Activated T-cell treated with anti-CD3 and anti-CD28 coated beads, Interleukin-2, amount 50 U/mL, for 4 hours (primary cell): ENCODE measurements at places on chromosomes 5 and 9.
A peak's percentile ranks its signal among the peaks of the same experiment; 100 is the strongest.

DNA sequence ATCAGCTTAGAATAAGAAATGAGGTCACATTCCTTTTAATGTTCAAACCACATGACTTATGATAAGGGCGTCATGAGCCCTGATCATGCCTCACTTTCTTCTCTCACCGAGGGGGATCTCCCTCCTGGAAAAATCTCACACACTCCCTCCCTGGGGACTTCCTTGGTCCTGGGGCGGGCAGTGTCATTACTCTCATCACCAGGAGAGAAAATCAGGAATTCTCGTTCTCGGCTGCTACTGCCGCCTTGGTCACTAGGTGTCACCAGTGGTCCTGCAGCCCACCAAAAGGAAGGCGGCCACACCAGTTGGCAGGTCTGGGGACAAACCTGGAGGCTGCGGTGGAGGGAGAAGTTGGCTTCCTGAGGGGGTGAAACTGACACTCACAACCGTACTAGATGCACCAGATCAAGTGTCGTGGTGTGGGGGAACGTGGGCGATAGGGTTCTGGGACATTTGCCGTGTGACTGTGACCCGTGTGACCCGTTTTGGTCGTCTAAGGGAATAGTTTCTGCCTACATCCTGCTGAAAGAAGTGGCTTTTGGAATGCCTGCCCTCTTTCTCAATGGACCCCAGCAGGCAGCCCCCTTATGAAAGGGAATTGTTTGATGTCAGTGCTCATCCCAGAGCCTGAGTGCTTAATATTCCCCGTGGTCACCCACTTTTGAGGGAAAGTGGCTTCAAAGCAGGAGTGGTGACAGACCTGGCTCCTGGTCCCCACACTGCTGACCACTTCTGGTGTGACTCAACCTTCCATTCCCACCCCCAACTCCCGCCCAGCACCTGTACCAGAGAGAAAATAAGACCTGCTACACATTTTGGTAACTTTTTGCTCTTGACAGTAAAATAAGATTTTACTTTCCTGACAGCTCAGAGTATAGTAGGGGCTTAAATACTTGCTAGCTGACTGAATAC, 63.2 kb downstream of the ACER2 start:
- DNase-seq, result peak; percentile 26

- DNase-seq, result no peak
These were observed 6.6 kb upstream of the PRKACG start for GRCh38 chr9:69020301-69021145.

- DNase-seq, result no peak
These were observed 204.2 kb downstream of the ARHGAP26 start for GRCh38 chr5:142974409-142974808.

DNA sequence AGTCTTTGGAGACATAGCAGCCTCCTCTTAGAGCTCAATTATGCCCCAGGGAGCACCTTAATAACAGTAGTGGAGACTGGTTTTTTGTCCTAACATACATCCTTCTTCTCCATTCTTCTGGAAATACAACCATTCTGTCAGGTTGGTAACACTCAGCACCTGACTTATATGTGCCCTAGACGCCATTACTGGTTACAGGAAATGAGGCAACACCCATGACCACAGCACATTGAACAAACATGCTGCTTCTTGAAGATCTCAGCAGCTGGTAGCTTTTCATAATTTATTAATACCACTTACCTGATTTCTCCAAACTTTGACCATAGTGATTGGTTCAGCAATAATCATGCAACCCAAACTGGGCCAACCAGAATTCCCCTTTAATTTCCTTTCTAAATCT, 25.1 kb upstream of the TRPM3 start:
- DNase-seq, result no peak

- DNase-seq, result no peak
These were observed 2.1 kb upstream of the GFRA3 start for GRCh38 chr5:138276402-138277054.

DNA sequence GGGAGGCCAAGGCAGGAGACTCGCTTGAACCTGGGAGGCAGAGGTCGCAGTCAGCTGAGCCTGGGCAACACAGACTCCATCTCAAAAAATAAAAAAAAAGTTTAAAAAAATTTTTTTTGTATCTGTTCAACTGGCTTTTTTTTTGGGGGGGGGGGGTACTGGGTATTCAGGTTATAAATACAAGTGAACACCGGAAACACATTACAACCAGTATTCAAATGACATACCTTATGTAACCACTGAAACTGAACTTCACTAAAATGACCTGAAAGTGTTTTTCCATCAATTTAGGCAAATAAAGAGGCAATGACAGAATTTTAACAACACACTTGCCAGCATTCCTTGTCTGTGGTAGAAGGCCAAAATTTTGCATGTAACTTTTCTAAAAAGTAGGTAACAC, 33.5 kb downstream of the STRBP start:
- DNase-seq, result no peak

GRCh38 chr5:45383985-45384384, 312.2 kb downstream of the HCN1 start:
- no peak for DNase-seq

DNA sequence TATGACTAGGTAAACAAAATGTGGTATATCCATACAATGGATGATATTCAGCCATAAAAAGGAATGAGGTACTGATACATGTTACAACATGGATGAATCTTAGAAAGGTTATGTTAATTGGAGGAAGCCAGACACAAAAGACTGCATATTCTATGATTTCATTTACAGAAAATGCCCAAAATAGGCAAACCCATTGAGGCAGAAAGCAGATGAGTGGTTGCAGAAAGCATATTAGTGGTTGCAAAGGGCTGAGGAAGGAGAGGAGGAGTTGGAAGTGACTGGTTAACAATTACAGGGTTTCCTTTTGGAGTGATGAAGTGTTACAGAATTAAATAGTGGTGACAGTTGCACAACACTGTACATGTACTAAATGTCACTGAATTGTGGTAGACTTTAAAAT, 17.7 kb downstream of the PLGRKT start:
- DNase-seq, result no peak

DNA sequence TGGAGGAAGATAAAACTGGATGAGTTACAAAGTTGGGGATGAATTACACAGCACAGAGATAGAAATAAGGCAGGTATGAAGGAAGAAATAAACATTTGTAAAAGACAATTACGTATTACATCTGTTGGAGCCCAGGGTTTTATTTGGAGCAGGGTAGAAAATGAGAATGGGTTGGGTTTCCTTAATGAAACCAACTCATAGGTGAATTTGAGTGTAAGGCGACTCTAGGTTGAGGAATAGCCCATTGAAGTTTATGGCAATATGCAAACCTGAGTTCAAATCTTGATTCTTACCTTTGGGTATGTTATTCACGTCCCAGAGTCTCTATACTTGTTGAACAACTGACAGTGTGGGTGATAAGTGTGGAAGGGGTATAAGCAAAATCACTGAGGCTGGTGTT, 422.3 kb upstream of the WWC1 start:
- DNase-seq, result no peak

DNA sequence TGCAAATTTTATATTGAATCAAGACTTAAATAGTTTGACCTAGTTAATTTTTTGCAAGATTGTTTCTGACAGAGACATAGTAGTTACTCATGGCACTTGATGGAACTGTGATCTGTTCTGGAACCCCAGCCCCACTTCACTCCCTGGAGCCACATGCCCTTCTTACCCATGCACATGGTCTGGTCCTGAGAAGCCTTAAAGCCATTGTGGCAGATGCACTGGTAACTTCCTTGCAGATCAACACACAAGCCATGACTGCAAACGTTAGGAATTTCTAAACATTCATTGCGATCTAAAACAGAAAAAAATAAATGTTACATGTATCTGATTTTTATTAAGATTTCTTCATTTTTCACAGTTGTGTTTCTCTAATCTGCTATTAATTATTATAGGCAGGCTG, 221.2 kb downstream of the SLC12A2 start:
- DNase-seq, result no peak

DNA sequence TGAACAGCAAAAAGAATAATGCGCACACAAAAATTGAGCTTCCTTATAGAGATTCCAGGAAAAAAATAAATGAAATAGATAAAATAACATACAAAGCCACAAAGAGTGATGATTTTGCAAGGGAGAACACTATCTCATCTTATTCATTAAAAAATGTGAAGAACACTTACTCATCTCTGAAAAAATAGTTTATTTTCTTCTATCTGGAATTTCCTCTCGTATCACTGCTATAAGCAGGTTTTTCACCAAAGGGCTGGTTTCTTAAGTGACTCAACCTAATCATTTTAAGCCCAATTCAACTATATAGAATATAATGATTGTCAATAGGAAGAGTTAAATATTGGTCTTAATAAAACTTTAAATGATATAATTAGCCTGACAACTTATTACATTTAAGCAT, 504.9 kb downstream of the NR2F1-AS1 start:
- DNase-seq, result no peak

- DNase-seq, result no peak
These were observed 145.7 kb downstream of the ACER2 start for GRCh38 chr9:19554529-19554928.

GRCh38 chr5:50564079-50564478, 102.4 kb upstream of the PARP8 start:
- DNase-seq, result no peak

GRCh38 chr9:133121198-133121914, at the start of gene RALGDS:
RALGDS (minus strand) TSS chr9:133121240; CDS start chr9:133121154, 86 bp downstream.
- peak; percentile 90 for DNase-seq

- DNase-seq, result no peak
These were observed 66.7 kb downstream of the IL6ST start for GRCh38 chr5:55927861-55928655.

- no peak for DNase-seq
These were observed 92.5 kb upstream of the ITGA2 start for GRCh38 chr5:52896534-52897237.

- DNase-seq, result no peak
These were observed 590.4 kb downstream of the PRELID2 start for GRCh38 chr5:145244788-145245187.

GRCh38 chr5:67548520-67549295, 352.1 kb upstream of the CD180 start:
- DNase-seq, result no peak

DNA sequence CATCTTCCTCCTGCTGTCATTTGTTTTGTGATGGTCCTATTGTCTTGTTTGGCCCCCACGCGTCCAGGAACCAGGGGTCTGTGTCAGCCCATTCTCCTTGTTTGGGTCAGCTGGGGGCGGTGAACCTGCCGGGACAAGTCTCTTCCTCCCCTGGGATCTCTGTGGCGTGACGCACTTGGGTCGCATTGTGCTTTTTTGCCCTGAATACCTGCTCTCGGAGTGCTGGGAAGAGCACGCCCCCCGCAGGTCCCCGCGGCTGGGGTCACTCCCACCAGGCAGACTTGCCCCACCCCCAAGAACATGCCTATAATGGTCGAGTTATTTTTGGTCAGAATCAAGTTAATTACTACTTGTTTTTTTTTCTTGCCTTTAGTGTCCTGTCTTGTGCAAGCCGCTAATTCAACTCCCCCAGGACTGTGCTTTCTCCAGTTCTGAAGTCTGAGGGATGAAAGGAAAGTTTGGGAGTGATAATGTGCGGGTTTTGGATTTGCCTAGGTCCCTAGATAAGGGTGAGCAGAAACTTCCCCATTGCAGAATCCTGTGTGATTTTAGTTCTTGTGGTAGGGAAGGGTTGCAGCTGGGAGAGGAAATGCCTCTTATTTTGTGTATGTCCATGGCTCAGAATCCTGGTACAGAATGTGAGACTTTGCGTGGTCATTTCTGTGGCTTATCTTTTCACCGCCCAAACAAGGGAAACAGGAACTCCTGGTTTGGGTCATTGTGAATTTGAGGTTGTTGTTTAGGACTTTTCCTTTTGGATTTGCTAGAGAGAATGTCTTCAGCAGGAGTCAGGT, 789 bp downstream of the ACER2 start:
- peak; percentile 5 for DNase-seq

GRCh38 chr9:14094491-14094890, 219.4 kb downstream of the NFIB start:
- DNase-seq, result no peak

GRCh38 chr9:131658377-131659129, 81.3 kb downstream of the RAPGEF1 start:
- no peak for DNase-seq

DNA sequence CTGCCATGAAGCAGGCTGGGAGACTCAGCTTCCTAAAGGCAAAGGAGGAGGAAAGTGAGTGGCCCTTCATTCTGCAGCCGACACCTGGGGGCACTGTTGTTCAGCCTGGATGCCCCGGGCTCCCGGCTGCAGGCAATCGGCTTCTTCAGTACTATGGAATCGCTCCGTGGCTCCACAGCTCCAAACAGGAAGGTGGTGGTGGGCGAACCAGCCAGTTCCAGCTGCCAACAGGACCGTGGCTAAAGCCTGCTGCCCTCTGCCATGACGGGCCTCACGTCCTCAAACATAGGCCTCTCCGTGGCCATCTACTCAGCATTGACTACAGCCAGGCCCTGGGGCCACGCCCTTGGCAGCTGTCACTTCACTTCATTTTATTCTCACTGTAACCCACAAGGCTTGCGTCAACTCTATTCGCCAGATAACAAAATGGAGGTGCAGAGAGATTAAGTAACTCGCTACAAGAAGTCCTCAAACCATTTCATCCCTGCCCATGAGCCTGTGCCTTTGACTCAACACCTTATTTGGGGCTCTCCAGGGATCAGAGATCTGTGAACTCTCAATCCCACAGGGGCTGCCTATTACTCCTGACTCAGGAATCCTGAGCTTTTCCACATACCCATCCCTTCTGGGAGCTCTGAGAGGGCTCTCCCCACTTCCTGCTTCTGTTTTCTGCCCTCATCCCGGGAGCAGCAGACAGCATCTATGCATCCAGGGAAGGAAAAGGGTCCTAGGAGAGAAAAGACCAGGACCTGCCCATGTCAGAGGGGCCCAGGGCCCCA, 38.0 kb downstream of the PAX5 start:
- DNase-seq, result peak; percentile 51

DNA sequence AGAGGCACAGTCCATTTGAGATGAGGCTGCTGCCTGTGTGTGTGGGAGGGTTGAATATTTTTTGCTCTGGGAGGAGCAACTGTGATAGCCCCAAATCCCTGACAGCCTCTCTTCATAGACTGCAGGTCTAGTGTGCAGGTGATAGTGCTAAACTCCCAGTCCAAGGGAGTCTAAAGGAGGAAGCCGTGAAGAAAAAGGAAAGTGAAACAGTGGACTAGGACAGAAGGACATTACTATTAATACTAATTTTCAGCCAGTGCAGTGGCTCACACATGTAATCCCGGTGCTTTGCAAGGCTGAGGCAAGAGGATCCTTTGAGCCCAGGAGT, 295.0 kb downstream of the PDE4D start:
- DNase-seq, result no peak

- no peak for DNase-seq
These were observed 79.4 kb downstream of the AMBP start for GRCh38 chr9:113998525-113999255.

- no peak for DNase-seq
These were observed 585.3 kb upstream of the RORB start for GRCh38 chr9:73911804-73912203.

DNA sequence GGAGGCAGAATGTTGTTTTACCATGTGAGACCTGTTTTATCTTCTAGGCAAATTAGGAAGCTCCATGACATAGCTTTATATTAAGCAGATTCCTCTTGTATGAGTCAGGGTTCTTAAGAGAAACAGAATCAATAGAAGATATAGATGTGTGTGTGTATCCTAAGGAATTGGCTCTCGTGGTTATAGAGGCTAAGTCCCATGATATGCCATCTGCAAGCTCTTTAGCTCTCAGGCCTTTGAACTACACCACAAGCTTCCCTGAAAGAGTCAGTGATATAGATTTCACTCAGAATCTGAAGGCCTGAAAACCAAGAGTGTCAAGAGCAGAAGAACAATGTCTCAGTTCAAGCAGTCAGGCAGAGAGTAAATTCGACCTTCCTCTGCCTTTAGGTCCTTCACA, 365.8 kb upstream of the ZNF608 start:
- DNase-seq, result no peak
